Stimulated activated CD4-positive, alpha-beta T cell treated with anti-CD3 and anti-CD28 coated beads, Interleukin-2, amount 100 ng/mL, for 4 hours (primary cell): ENCODE measurements at places on chromosomes 11 and 22.

- DNase-seq: no peak
Observed at GRCh38 chr11:98979205-98979604, 41.5 kb upstream of the CNTN5 start.

DNA sequence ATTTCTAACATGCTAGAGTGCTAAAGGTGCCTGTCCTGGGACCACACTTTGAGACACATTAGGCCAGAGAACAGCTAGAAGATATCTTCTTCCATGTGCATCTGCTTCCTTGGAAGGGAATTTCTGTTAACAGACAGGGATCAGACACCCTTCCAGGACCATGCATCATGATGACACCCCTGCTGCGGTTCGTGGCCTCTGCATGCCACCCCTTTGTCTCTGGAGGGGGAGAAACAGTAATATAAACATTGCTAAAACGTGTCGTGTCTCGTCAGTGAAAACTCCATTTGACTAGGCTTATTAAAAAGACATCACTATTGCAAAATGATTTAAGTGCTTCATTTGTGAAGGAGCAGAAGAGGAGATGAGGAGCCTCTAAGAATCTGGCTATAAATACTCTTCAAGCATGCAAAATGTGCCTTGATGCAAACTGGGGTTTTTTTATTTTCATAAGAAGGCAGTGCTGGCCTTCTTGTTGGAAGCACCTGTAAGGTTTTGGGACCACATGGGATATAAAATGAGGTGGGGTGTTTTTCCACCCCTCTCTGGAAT, 141.6 kb downstream of the MYO18B start:
- no peak for DNase-seq

GRCh38 chr11:495537-495931, 11.5 kb downstream of the RNH1 start:
- DNase-seq: no peak

- DNase-seq: no peak
Observed at GRCh38 chr11:8596504-8597046, 2.5 kb upstream of the STK33 start.

GRCh38 chr11:43789700-43790443, 90.8 kb upstream of the ALKBH3 start:
- DNase-seq: no peak

- no peak for DNase-seq
Observed at GRCh38 chr11:122123263-122123929, 7.4 kb upstream of the BLID start.

GRCh38 chr11:114377612-114378267, 22.6 kb downstream of the C11orf71 start:
- DNase-seq: no peak

DNA sequence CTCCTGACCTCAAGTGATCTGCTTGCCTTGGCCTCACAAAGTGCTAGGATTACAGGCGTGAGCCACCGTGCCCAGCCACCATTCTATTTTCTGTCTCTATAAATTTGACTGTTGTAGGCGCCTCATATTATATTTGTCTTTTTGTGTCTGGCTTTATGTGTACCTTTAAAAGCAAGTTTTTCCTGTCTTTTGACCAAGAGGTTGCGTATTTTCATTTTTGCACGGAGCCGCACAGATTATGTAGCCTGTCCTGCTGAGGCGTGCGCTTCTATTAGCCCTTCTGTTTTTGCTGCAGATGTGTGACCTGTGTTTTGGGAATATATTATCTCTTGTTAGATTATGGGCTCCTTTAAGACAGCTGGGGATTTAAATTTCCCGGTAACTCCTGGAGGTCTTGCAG, 40.4 kb upstream of the WEE1 start:
- DNase-seq: no peak

- DNase-seq: no peak
Observed at GRCh38 chr11:73189315-73189714, 28.8 kb upstream of the P2RY2 start.
